Activated gamma-delta T cell treated with anti-CD3 and anti-CD28 coated beads, Interleukin-2, amount 50 U/mL, for 16 hours (primary cell): ENCODE measurements at places on chromosomes 1 and 21.

DNA sequence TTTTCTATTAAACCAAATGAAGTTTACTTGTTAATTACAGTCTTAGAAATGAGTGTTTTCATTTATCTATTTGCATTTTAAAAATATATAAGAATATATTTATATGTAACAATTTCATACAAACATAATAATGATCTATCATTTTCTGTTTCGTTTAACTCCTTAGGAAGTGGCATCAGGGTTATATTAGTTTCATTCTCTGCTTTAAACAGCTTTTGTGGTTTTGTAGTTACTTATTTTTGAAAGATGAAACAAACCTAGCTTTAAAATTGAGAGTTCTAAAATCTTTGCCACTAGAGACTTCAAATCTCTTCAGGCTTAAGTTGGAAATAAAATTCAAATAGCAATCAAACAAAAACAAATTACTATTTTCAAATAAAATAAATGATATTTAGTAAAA is 2110.6 kb downstream of the MRPL39 start:
- no peak for DNase-seq

DNA sequence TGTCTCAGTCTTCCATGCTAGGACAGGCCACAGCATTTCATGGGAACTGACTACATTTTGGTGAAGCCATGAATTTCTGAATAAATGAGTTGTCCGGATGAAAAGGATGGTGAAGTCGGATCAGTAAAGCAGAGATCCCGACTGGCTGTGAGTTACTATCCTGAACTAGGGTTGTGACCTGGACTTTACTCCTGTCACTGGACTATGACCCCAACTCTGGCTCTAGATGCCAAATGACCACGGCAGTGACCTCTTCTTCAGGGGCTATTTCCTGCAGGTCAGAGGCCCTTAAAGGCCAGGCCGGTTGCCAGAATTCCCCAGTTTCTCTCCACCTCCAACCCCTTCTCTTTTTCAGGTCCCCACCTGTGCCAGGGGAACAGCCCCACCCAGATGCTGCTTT is 1.7 kb upstream of the NECTIN4 start:
- no peak for DNase-seq

DNA sequence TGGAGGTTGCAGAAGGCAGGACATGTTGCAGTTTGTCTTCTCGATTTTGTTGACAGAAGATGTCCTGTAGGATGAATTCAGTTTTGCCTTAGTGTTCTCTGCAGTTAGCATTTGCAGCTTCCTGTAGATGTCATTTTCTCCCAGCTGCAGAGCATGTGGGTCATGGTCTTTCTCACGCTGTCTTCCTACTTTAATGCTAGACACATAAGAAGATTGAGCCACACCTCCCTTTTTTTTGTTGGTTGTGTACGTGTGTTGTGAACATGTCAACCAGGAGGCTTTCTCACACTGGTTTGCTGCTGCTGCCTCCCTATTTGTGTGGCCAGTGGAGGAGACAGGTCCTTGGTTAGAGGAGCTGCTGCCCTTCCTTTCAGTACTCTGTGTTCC is 110.7 kb downstream of the VPS13D start:
- no peak for DNase-seq

GRCh38 chr1:185567440-185567839 is 166.8 kb upstream of the HMCN1 start:
- no peak for DNase-seq
